HFF-Myc (cell line): ENCODE measurements at places on chromosomes 12 and 14.

DNA sequence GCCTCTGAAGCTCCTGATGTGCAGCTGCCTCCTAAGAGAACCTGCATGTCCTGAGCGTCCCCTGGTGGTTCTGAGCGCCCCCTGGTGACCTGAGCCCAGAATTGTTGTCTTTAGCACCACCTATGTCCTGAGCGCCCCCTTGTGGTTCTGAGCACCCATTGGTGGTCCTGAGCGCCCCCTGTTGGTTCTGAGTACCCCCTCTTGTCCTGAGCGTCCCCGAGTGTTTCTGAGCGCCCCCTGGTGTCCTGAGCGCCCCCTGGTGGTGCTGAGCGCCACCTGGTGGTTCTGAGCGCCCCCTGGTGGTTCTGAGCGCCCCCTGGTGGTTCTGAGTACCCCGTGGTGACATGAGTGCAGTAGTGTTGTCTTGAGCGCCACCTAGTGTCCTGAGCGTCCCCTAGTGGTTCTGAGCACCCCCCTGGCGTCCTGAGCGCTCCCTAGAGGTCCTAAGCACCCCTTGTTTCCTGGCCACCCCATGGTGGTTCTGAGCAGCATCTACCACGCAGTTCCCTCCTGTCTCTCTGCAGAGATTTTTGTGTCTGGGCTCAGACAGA, 782.5 kb downstream of the TMEM121 start:
- no peak for DNase-seq

DNA sequence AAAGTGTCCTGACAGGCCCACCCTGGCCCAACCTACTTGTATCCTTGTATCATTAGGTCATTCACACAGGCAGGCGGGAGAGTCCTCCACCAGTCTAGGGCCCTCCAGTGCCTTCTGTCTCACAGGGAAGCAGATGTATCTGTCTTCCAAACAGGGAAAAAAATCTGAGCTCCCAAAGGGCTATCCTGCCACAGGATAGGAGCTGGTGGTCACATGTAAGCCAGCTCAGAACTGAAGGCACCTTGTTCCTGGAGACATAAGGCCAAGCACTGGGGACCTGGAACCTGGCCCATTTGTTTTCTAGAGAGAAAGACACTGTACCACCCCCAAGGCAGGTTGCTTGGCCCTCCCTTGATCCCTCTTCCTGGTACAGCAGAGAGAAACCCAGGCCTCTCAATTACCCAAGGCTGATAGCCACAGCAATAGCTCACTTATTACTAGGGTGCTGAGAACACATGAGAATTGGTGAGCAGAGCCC, 19.4 kb upstream of the PLEKHH1 start:
- no peak for DNase-seq

DNA sequence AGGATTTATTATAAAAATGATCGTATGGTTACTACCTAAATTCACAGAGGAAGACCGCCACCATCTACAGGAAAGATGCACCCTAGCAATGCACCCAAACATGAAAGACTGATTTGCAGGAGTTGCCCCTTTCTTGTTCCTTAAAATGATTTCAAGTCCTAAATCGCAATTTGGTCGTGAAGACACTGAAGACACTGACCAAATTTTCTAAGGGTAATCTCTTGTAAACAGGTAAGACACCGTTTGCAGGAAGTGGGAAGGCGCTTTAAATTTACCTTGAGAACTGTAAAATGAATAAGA, 1.0 kb downstream of the SOS2 start:
- no peak for DNase-seq

DNA sequence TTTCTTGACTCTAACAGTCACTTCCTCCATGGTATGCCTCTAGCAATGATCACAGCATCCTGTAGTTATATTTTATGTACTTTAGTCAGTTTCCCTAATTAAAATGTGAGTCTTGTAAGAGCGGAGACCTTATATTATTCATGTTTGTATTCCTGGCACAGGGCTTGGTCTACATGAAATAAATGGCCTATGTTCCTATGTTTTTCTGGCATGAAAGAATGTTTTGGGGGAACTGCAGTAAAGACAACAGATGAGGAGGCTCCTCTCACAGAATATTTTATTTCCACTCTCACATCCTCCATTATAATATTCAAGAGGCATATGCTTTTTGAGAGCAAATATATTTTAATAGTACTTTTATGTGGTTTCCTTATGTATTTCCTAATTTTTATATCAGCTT, 429.8 kb upstream of the PDE3A start:
- DNase-seq: no peak

- no peak for DNase-seq
Observed at GRCh38 chr14:104700747-104701217, 11.4 kb downstream of the INF2 start.

DNA sequence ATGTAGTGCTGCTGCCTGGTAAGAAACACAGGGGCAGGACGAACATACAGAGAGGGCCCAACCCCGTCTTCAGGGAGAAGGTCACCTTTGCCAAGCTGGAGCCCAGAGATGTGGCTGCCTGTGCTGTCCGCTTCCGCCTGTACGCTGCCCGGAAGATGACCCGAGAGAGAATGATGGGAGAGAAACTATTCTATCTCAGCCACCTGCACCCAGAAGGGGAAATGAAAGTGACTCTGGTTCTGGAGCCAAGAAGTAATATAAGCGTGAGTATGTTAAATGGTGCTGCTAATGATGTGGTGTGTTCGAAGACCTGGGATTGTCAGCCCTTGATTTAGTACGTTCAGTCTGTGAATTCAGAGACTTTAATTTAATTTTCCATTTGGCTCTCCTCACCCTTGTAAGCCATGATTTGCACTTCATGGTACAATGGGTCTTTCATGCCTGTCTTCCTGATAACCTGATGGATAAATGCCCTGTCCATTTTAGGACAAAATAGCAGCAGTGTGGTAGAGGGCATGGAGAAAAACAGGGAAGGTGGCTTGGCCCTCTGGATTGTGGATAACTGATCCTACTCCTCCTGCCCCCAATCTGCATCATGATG, 318.9 kb downstream of the SNAPC1 start:
- DNase-seq: no peak

GRCh38 chr12:58647495-58647894, 272.8 kb downstream of the LRIG3 start:
- DNase-seq: no peak

- DNase-seq: no peak
Observed at GRCh38 chr14:38999949-39000348, 103.1 kb downstream of the SEC23A start.

- DNase-seq: no peak
Observed at GRCh38 chr12:104852102-104852501, 106.0 kb downstream of the SLC41A2 start.

- DNase-seq: no peak
Observed at GRCh38 chr14:101325319-101325718, 236.0 kb upstream of the DIO3 start.

DNA sequence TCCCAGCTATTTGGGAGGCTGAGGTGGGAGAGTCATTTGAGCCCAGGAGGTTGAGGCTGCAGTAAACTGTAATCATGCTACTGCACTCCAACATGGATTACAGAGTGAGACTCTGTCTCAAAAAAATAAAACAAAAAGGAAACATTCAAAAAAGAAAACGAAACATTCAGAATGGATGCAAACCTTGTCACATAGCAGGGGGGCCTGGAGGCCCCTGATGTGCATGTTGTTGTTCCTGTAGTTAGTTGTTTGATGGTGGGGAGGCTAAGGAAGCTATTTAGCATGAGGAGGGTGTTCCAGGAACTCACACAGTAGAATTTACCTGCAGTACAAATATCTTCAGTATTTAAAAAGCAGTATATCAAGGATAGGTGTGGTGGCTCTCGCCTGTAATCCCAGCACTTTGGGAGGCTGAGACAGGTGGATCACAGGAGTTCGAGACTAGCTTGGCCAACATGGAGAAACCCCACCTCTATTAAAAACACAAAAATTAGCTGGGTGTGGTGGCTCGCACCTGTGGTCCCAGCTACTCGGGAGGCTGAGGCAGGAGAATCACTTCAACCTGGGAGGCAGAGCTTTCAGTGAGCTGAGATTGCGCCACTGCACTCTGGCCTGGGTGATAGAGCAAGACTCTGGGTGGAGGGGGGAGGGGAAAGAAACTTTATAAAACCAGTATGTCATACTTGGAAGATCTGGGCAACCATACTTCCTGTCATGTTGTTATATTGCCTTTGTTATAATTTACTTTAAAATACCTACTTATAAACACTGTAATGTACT, 17.6 kb upstream of the AEBP2 start:
- DNase-seq: no peak

GRCh38 chr14:32601069-32601468, 272.0 kb downstream of the AKAP6 start:
- no peak for DNase-seq

- DNase-seq: no peak
Observed at GRCh38 chr14:32635061-32635719, 303.5 kb upstream of the NPAS3 start.

DNA sequence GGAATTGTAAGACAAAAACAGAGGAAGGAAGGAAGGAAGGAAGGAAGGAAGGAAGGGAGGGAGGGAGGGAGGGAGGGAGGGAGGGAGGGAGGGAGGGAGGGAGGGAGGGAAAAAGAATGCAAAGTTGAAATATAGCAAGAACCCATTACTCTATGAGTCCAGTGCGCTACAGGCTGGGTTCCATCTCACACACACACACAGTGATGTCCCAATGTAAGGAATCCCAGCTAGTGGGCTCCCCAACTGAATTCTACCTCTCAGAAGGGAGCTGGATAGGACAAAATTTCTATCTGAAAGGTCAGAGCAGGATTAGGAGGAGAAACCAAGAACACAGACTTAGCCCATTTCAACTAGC, 173.4 kb downstream of the DAD1 start:
- no peak for DNase-seq

GRCh38 chr14:102212845-102213244, 73.1 kb downstream of the WDR20 start:
- DNase-seq: no peak

GRCh38 chr14:71166180-71166837, 259.1 kb downstream of the PCNX1 start:
- peak; percentile 70 for DNase-seq

GRCh38 chr14:85622106-85622505, 92.2 kb downstream of the FLRT2 start:
- DNase-seq: no peak

DNA sequence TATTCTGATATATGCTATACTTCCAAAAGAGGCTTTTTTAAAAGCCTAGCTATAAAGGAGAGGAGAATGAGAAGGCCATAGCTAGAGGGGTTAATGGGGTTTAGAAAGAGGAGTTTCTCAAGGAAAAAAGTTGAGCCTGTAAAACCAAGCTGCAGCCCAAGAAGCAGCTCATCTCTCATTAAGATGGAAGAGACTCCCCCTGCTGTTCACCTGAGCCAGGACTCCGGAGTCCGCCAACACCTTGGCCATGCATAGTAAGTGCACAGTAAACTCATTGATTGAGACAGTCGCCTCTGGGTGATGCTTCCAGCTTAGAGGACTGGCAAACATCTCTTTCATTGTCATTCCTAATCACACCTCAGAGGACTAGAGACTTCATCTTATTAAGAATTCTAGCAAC, 46.2 kb downstream of the ANO2 start:
- no peak for DNase-seq

DNA sequence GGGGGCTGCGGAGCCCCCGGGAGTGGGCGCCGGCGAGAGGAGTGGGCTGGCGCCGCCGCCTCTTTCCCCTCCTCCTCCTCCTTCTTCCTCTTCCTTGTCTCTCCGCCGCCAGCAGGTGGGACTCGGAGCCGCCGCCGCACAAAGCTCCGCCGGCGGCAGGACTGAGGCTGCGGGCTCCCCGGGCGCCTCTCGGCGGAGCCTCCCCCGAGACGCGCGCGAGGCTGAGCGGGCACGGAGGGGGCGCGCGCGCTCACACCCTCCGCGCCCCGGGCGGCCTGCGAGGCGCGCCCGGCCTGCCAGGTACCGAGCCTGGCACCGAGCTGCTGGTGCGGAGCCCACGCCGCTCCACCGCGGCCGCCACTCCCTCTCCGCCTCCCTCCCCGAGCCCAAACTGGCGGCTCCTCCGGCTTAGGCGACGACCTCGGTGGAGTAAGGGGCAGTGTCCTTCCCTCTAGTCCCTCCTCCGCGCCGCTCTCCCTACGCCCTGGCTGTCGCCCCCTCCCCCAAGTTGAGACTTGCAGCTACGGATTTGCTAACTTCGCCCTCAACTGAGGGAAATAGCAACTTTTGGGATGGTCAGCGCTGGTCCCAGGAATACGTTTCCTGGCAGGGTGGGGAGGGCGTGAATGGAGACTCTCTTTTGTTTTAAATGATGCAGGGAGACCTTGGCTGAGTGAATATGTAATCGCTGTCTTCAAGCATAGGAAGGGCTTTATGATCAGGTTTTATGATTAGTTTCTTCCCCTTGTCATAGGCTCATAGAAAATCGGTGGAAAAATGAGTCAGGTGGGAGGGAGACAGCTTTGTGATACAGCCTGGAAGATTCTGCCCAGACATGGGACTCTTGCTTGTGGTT, 199.5 kb upstream of the CAND1 start:
- DNase-seq: no peak

GRCh38 chr14:62943202-62943601, 102.1 kb downstream of the KCNH5 start:
- no peak for DNase-seq

GRCh38 chr12:41466802-41467201, 278.7 kb downstream of the PDZRN4 start:
- no peak for DNase-seq

DNA sequence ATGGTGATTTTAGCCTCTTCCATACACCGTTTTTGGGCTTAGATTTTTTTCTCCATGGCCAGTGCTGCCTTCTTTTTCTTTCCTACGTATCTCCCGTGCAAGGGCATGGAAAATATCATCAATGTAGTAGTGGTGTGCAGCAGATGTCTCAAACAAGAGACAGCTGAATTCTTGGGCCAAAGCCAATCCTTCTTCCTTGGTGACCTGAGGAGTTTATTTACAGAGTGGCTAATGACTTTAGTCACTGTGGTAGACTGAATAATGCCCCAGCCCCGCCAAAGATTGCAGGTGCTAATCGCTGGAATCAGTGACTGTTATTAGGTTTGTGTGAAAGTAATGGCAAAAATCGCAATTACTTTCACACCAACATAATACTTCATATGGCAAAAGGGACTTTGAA, 235.5 kb upstream of the NOS1 start:
- no peak for DNase-seq

- no peak for DNase-seq
Observed at GRCh38 chr12:47903927-47904712, 674 bp downstream of the VDR start.

DNA sequence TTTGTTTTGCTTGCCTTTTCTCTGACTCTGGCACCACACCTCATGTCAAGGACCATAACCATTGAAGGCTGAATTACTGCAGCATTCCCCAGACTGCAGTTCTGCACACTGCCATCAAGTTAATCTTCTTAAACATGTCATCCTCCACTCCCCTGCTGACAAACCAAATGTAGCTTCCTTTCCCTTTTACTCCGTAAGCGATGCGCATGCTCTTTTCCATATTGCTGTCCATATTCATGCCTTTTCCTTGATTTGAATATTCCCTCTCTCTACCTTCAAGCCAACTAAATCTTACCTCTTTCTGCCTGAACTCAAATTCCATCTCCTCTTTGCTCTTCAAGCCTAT, 13.6 kb downstream of the GPX2 start:
- no peak for DNase-seq

DNA sequence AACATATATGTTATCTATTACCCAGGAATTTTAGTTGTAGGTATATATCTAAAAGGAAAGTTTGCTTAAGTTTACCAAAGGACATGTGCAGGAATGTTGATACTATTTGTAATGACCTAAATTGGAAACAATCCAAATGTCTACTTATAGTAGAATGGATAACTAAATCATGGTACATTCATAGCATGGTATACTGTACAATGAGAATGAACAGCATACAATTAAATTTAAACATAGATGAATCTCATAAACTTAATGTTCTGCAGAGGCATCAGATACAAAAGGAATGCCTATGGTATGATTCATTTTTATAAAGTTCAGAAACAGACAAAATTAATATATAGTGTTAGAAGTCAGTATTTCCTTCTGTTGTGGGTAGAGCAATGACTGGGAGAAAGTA, 135.4 kb downstream of the GPHN start:
- DNase-seq: no peak
